SK-N-MC (cell line): ENCODE measurements at places on chromosomes 2 and 18.

- DNase-seq = no peak
These were observed 386.2 kb downstream of the SETBP1 start for GRCh38 chr18:45066886-45067285.

DNA sequence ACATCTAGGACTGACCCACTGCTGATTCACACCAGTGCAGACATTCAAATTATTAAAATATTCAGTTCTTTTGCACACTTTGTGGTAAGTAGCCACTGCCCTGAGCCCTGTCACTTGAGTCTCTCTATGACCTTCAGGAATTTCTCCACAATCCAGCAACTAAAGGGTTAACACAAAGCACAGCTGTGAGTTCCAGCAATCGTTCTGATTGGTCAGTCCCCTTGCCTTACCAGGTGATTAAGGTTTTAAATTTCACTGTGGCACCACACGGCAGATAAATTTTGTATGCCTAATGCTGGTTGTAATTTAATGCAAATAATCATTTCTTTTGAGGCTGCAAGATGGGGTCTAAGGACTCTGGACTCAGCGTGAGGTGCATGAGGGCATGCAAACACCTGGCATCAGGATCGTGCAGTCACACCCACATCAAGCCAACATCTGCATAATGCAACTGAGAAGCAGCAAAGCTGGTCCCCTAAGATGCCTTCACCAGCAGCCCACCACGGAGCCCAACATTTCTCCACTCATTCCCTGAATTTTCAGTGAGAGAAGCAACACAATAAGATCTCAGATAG lies 36.6 kb downstream of the SLC14A1 start:
- no peak for DNase-seq

GRCh38 chr18:48997681-48997984 lies 46.9 kb upstream of the SMAD7 start:
- no peak for DNase-seq

DNA sequence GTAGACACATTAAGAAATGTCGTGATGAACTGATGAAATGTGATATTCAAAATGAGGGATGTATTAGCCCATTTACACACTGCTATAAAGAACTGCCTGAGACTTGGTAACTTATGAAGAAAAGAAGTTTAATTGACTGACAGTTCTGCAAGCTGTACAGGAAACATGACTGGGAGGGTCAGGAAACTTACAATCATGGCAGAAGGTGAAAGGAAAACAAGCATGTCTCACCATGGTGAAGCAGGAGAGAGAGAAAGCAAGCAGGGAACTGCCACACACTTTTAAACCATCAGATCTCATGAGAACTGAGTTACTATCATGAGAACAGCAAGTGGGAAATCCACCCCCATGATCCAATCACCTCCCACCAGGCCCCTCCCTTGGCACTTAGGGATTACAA lies 1010.8 kb upstream of the CELF4 start:
- no peak for DNase-seq

- no peak for DNase-seq
These were observed 2.5 kb downstream of the CD28 start for GRCh38 chr2:203708846-203709396.

DNA sequence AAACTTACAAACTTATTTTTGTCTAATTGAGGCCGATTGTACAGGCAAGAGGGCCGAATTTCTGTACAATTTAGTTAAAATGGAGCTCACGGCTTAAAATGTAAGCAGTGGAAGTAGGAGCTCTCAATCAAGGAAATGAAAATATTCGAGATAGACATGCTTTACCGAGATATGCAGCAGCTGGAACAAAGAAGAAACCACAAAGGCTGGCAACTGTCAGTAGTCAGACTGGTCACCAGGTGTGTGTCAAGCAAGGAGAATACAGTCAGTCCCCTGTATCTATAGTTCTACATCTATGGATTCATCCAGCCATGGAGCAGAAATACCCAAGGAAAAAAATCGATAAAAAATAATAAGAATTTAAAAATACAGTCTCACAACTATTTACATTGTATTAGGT lies 122.6 kb downstream of the WDSUB1 start:
- DNase-seq = no peak

GRCh38 chr2:25650256-25650655 lies 23.1 kb downstream of the DTNB start:
- DNase-seq = no peak

DNA sequence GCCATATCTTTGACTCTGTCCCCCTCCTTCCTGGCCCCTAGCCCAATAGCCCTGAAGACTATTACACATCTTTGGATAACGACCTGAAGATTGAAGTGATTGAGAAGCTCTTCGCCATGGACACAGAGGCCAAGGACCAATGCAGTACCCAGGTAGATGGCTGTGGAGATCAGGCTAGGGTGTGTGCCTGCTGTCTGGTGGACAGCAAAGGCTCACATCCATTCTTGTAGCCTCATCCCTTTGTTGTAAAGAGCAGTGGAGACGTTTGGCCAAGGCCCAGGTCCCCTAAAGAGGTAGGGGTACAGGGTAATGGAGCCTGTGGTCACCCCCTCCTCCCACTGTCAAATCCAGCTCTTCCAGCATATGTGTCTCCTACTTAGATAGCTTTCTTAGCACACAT lies 81.4 kb downstream of the EPAS1 start:
- DNase-seq = no peak

GRCh38 chr2:32061973-32062861 lies 1.1 kb upstream of the SPAST start:
- no peak for DNase-seq

GRCh38 chr2:225164401-225165050 lies 122.3 kb upstream of the DOCK10 start:
- DNase-seq = no peak

DNA sequence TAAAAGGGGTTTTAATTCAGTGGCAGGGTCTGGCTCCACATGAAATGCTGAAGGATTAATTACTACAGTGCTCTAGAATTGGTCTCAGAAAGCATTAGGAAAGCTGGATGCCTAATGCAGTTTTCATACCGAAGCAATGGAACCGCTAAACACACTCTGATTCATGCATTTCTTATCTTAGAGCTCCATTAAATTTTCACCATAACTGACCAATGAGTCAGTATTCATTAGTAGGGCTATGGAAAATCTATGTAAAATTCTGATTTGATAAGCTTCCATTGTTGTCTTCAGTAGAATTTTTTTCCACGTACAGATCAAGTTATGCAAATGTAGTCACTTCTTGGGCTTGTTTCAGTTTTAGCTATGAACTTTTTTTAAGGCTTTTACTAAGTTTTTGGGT lies 359.9 kb downstream of the ARHGAP15 start:
- no peak for DNase-seq

DNA sequence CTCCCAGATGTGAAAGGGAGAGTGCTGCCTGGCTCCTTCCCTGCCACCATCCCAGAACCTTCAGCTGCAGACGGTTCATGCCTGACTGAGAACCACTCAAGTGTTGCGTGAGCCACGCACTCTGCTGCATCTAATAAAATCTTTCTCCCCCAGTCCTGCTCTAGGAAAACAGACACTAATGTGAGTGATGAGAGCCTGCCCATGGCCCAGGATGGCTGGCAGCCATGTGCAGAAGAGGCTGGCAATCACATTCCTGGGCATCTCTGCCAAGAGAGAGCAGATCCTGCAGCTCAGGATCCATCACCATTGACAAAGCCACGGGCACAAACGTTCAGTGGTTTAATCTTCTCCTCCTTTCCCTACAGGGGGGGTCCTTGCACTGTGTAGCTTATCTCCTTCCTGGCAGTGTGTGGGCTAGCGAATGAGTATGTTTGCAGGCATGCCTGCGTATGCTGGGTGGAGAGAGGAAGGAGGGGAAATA lies 477.5 kb downstream of the SLC4A3 start:
- DNase-seq = no peak

- no peak for DNase-seq
These were observed 1.8 kb upstream of the SP9 start for GRCh38 chr2:174333017-174333371.

DNA sequence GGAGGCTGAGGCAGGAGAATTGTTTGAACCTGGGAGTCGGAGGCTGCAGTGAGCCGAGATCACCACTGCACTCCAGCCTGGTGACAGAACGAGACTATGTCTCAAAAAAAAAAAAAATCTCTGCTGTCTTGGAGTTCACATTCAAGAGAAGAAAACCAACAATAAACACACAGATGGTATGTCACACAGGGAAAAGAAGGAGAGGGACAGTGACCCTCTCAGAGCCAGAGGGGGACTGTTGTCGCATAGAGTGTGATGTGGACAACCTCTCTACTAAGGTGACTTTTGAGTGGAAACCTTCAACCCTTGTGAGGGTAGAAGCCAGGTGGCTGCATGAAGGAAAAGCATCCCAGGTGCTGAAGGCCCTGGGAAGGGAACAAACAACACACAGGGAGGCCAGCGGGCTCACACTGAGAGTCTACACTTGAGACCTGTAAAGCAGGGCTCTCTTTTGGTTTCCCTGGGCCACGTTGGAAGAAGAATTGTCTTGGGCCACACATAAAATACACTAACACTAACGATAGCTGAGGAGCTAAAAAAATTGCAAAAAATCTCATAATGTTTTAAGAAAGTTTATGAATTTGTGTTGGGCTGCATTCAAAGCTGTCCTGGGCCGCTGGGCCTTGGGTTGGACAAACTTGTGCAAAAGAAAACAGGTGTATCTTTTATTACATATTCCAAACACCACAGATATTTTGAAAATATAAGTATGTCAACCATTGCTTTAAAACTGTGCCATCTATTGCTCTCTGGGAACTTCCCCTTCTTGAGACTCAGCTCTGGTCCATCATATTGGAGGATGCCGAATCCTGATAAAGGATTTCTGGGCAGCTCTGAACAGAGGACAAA lies 136.0 kb downstream of the DDX1 start:
- no peak for DNase-seq

DNA sequence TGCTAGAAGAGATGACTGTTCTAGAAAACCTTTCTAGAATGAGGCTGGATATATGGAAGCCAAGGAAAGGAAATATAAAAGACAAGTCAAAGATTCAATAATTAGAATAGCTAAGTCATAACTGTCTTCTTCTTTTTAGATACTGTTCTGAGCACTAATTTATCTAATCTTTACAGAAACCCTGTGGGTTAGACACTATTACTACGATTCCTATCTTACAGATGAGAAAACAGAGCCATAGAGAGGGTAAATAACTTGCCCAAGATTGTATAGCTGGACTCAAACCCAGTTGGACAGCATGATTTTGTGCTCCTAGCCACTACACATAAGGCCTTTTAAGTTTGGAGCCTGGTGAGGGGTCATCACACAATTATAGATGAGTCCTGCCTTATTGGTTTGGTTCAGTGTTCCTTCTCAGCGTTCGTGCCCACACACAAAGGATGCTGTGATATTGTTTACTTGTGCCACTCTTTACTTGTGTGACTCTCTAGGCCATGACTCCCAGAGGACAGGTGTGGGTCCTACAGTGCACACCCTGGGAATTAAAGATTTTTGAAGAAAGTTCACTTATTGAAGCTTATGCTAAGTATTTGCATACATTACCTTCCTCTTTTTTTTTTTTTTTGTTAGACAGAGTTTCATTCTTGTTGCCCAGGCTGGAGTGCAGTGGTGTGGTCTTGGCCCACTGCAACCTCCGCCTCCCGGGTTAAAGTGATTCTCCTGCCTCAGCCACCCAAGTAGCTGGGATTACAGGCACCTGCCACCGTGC lies 153.7 kb downstream of the PRKCE start:
- no peak for DNase-seq

DNA sequence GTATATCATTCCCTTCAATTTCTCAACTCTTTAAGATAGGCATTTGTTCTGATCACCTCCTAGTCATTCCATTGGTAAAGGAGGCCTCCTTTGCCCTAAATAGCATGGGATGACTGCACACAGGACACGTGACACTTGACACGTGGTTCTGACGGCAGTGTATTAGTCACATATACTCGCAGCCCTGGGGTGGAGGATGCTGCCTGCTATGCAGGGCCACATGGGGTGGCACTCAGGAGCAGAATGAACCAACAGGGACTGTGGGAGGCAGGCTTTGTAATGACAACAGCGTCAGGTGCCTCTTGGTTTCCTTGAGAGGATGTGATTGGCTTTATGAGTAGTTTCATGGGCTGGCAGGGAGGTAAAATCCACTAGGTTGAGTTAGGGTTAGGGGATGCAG lies 9.3 kb upstream of the KCNS3 start:
- no peak for DNase-seq

DNA sequence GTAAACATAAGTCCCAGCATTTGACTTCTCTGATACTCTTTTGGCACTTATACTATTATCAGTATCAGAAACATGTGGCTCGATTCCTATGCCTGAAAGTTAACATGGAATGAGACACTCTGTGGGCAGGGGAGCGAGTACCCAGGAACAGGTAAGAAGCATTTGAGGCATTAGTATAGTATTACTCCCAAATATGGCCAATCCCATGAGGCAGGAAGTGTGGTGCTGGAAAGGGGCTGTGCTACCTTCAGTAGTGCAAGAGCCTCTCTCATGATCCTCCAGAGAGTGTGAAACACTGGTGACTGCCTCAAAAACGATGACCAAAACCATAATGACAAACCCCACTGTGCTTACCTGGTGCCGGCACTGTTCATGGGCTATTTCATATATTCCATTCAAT lies 415.1 kb downstream of the SOX11 start:
- no peak for DNase-seq

- no peak for DNase-seq
These were observed 1517.5 kb upstream of the ZEB2 start for GRCh38 chr2:146037334-146037870.

DNA sequence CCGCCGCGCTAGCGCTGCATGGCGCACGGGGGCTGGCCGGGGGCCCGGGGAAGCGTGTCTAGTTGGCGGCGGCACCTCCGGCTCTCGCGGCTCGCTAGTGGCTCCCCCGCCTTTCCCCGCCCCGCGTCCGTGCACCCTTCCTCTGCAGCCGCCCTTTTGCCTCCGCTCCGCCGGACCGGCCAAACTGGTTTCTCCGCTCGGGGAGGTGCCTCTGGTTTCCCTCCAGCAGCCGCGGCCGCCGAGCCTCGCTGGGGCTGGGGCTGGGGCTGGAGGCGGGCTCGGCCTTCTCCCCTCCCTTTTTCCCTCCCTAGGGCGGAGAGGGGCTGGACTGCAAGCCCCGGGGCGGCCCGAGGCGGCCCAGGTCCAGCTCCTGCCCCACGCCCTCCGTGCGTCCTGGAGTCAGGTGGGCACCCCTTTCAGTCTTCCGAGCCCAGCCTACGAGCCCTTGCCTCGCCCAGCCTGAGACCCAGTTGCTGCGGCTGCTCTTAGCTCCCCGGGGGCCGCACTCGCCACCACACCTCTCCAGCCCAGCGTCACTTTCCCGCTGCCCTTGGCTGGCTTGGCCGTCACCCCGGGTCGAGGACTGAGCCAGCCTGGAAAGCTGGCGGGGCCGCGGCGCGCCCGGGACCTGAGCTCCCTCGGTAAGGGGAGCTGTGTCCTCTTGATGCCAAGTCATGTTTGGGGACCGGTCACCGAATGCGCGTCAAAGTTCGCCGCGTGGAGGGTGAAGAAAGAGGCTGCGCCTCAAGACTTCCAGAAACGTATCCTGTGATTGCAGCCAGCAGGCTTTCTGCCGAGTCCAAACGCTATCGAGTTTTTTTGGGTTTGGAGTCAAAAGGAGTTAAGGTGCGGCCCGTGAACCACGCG lies at the start of gene ATP8B1:
TSS of gene ATP8B1 (minus strand) at position 213 of the 867 bp plus-strand sequence. CDS start 71,508 bp downstream, outside the sequence.
- DNase-seq = no peak

DNA sequence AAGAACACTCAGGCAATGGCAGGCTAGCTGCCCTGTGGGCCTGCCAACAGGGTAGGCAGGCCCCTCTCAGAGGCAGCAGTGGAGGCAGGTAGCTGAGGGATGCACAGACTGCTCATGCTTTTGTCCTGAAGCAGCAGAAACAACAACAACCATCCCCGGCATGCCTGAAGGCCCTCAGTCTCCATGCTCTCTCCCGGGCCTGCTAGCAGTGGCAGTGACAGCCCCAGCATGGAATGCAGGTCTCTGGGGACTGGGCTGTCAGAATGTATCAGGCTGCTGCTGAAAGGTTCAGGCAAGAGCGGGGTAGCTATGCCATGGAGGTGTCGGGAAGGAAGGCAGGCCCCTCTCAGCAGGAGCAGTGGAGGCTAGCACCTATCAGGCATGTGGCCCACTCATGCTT lies 209.8 kb downstream of the KCNJ3 start:
- DNase-seq = no peak
